ENCODE measurements at places on chromosomes 4 and X.

DNA sequence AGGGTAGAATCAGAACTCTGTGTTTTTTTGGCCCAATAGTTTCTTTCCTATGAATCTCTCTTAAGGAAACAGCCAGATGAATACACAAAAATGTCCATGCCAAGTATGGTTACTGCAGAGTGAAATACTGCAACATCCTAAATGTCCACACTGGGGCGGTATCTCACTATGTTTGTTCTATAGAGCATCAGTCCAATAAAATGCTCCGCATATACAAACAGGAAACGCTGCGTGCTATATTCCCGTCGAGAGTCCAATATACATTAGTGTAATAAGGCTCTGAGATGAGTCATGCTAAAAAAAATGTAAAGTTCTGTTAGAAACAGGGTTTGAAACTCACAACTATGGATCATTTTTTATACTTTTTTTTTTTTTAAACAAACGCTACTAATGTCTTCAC, 72.9 kb upstream of the ENOX2 start:
- peak; percentile 13 for DNase-seq

DNA sequence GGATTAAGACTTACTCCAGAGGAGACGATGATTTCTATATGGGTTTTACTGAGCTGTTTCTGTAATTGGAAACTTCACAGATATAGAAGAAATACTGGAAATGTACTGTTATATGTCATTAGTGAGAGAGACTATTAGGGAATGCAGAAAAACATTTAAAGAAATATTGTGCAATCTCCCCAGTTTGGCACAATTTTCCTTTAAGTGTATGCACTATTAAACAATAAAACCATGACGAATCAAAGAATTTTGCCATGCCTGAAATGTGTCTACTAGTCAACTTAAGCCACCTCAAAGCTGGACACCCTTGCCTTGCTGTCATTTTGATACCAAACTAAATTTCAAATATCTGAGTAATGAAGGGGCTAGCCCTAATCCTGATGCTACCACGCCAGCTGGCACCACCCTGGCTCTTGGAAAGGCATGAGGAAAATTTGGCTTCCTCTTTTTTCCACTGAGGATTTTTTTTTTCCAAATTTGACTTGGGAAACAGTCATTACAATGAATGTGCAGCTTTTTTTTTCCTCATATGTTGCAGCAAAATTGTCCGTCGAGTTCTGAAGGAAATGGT, 36.1 kb downstream of the MTTP start:
- no peak for DNase-seq

DNA sequence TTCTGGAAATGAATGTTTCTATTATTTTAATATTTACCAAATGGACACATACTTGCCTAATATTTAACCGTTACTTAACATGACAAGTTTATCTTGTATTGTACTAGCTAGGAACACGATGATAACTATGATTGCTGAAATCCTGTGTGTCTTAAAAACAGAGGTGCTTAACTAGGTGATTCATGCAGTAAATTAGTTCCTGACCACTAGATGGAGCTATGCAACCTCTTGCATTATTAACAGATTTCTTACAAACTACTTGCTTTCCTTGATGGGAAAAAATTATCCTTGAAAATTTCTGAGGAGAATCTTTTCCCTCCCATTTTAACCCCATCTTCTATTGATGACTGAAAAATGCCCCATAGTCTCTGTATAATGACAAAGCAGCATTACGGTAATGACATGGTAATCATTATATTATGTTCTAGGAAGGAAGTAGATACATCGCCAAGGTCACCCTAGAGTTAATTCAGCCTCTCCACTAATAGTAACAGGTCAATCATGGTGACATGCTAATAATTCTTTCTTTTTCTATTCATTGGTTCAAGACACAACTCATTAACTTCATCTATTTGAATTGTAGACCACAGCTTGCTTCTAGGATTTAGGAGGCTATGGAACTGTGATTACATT, 844.2 kb downstream of the RAPGEF2 start:
- DNase-seq = no peak

DNA sequence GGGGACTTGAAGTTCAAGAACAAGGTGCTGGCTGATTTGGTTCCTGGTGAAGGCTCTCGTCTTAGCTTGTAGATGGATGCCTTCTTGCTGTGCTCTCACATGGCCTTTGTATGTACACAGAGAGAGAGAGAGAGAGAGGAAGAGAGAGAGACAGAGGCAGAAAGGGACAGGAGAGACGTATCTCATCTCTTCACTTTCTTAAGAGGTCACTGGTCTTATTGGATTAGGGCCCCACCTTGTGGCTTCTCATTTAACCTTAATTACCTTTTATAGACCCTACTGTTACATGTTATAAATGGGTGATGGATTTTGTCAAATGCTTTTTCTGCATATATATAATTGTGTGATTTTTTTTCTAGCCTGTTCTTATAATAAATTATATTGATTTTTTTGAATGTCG, 1444.2 kb downstream of the ADGRL3 start:
- no peak for DNase-seq

DNA sequence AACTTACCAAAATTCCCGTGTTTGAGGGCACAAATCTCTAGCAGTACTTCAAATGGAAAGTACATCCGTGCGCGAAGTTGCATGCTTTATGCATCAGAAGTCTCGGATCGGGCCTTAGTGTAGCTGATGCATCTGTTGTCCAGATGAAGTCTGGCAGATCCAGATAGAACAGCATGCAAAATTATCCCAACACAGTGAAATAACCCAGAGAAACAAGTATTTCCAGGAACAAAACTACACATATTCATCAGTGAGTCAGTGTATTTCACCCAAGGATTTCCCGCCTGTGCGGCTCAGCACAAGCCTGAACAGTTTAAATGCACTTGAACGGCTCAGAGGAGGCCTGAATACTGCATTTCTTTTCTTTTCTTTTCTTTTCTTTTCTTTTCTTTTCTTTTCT, 27.4 kb upstream of the CLDN24 start:
- no peak for DNase-seq

- DNase-seq = no peak
Observed at GRCh38 chrX:37875675-37876074, 28.3 kb upstream of the DYNLT3 start.

- DNase-seq = no peak
Observed at GRCh38 chr4:99664716-99665115, 7.1 kb upstream of the C4orf54 start.
